Activated naive CD4-positive, alpha-beta T cell treated with anti-CD3 and anti-CD28 coated beads, Interleukin-2, amount 50 U/mL, for 72 hours (primary cell): ENCODE measurements at places on chromosomes 7 and 10.

- DNase-seq: no peak
Measured at GRCh38 chr10:100566561-100566960, 30.8 kb downstream of the HIF1AN start.

- DNase-seq: no peak
Measured at GRCh38 chr7:6290319-6290741, 17.9 kb upstream of the CYTH3 start.

DNA sequence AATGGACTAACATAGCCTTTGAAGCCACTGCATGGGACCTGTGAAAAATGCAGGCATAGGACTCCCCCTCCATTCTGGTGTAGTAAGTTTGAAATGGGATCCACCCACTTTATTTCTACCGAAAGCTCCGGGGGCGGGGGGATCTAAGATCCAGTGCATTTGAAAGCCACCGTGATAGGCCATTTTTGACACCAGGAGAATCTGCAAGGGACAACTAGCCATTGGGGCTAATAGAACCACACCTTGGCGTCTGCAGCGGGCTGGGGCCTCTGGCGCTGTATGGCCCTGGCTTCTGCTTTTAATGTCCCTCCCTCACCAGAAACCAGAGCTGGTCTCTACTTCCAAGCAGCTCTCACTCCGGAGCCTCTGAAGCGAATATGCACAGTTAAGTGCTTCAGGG is 60.1 kb upstream of the GPR26 start:
- DNase-seq: no peak

DNA sequence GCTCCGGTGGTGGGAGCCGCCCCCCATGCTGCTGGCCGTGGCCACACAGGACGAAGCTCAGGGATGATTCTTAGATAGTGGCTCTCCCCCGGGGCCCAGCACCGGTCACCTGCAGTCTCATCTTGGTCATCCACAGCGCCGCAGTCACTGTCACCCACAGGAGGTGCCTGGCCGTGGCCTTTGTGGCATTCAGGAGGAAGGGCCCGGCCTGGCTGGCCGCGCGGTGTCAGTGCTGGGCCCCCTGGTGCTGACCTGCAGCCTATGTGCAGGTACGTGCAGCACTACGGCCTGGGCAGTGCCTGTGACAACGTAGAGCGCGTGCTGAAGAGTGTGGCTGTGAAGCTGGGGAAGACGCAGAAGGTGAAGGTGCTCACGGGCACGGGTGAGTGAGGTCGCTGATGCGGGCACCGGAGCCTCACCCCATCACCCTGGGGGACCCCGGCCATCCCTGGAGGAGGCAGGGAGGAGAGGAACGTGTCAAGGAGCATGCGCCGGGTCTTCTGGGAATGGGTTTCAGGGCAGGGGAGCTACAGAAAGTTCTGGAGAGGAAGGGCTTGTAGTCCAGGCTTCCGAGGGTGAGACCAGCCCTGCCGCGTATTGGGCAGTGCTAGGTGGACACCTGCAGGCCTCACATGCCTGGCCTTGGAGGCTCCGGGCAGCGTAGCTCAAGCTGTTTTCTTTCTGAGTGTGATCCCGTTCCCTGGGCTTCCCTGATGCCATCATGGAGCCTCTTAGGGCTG is 5.0 kb downstream of the SPRN start:
- DNase-seq: no peak

- DNase-seq: no peak
Measured at GRCh38 chr10:51230887-51231585, 156.7 kb downstream of the PRKG1 start.

DNA sequence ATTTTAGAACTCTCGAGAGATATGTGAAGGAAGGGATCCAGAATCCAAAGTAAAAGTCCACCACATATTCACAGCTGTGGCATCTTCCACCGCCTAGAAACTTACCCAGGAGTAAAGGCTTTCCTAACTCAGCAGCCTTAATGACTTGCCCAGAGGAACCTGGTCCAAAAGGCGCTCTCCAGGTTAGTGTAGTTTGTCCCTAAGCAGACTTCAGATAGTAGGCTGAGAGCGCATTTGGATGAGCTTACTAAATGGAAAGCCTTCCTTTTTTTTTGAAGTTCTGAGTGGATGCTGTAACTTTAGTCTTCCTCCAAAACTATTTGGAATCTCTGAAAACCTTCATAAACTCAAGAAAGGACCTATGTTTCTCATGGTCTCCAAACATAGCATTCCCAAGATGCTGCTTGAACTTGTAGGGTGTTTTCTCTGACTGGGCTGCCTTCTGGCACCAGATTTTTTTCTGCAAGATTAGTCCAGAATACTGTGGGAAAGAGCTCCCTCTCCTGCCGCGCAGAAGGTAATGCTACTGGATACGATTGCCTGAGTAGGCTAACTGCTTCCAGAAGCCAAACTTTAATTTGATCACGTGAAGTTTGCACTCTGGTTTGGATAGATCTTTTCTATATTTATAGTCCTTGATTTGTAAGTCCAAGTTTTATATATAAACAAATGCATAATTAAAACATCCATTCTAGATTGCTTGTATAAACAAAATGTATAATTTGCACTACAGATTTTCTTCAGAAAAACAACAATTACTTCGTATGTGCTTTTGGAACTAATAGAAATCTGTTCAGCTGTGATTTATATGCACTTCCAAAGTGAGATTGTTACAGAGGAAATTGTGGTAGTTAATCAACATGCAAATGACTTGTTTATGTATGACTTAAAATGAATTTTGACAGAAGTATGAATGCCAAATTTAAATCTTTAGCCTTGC is 19.6 kb upstream of the GPR37 start:
- DNase-seq: peak; percentile 6

GRCh38 chr7:135512135-135512887 is 2.4 kb upstream of the CNOT4 start:
- DNase-seq: no peak
